ENCODE measurements at places on chromosomes 1 and 21.

DNA sequence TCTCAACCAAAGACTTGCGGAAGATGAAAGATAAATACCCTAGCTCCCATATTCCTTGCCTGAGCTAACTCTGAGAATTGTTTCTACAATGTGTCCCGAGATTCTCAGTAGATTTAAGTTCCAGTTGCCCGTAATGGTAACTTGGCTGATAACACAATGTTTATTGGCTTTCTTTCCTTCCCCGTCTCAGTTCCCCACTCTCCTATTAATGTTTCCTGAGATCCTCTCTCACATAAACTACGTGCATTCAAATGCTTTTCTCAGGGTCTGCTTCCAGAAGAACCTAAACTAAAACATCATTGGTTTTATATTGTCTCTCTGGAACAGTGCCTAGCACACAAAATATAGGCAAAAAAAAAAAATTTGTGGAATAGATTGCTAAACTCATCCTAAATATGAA lies 794.2 kb upstream of the ADGRL2 start:
- DNase-seq: no peak

GRCh38 chr1:11328444-11328843 lies 55.4 kb downstream of the UBIAD1 start:
- no peak for DNase-seq

DNA sequence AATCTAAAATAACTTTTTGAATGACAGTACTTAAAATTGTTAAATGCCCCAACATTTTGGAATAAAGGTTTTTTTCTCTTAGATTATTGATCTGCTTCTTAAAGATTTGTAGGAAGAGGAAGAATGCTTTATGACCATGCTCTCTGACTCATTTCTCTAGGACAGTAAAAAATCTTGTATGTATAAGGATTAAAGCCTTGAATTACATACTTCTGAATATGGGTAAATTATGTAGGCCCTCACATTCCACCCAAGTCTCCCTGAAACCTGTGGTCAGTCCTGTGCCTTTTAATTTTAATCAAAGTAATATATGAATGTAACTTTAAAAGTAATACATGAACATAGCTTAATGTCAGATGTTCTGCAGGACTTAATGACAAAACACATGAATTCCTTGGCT lies 50.5 kb downstream of the ABCD3 start:
- DNase-seq: no peak

GRCh38 chr21:16079830-16080229 lies 350.0 kb downstream of the USP25 start:
- DNase-seq: peak; percentile 15

GRCh38 chr21:16046656-16047330 lies 317.0 kb downstream of the USP25 start:
- DNase-seq: no peak

- DNase-seq: no peak
These were observed 56.0 kb downstream of the CD46 start for GRCh38 chr1:207807690-207808321.

GRCh38 chr21:16912075-16912474 lies 600.8 kb upstream of the CXADR start:
- no peak for DNase-seq

DNA sequence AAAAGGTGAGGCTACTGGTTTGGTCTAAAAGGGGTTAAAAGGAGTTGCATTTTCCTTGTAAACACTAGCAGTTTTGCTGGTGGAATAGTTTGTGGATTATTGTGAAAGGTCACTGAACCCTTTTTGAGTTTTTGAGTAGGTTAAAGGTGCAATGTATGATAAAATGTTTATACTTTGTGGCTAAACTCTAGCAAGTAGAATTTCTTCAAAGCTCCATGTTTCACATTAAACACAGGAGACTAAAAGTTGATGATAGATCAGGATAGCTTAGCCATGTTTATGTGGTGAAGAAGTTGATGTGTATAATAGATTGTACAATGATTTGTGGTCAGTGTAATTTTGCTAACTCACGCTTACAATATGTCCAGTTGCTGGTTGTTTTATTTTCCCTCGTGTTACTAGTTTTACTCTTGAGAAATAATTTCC lies 13.1 kb downstream of the ZNF326 start:
- no peak for DNase-seq

- no peak for DNase-seq
These were observed 148.9 kb upstream of the IGSF21 start for GRCh38 chr1:17958704-17959103.

- DNase-seq: no peak
These were observed 189.2 kb downstream of the FOXD2 start for GRCh38 chr1:47627016-47627415.

GRCh38 chr1:94245747-94246438 lies 8.5 kb upstream of the ARHGAP29 start:
- DNase-seq: no peak

- no peak for DNase-seq
These were observed 30.2 kb downstream of the CHAF1B start for GRCh38 chr21:36415375-36415774.

DNA sequence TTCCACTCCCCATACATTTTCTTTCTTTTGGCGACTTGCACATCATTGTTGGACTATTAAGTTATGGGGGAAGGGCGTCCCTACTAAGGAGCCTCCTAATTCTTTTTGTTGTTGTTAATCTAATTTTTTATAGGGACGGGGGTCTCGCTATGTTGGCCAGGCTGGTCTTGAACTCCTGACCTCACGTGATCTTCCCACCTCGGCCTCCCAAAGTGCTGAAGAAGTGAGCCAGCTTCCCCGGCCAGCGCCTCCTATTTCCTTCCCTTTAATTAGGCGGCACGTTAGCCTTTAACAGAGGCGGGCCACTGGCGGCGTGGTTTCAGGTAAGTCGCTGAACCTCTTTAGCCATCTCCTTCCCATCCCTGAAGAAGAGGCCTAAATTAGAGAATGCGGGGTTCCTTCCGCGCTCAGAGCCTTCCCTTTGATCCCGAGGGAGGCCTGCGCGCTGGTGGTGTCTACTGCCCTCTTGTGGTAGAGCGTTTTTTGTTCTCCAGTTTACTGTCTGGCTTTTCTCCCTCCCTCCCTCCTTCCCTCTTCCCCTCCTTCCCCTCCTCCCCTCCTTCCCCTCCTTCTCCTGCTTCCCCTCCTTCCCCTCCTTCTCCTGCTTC lies 38.1 kb downstream of the TNFRSF9 start:
- peak; percentile 93 for DNase-seq

DNA sequence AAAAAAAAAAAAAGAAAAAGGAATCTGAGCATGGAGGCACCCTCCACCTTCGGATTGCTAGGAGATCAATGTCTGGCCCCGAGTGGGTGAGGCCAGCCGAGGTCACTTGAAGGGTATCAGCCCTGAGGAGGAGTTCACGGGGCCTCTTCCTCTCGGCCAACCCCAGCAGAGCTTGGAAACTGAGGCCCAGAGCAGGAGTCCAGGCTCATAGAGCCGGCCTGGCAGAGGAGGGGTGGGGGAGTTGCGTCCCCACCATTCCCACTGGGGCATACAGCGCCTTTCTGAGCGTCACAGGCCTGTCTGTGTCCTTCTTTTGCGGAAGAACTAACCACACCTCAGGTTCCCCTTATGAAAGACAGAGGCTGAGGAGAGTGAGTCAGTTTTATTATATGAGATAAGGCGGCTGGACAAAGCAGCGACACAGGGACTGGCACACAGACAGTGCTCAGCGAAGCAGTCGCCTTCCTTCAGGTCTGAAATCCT lies 17.1 kb upstream of the EPHA2 start:
- DNase-seq: no peak

GRCh38 chr1:47191940-47192457 lies 2.2 kb upstream of the PDZK1IP1 start:
- no peak for DNase-seq

- DNase-seq: no peak
These were observed 122.3 kb downstream of the MACF1 start for GRCh38 chr1:39326836-39327235.

DNA sequence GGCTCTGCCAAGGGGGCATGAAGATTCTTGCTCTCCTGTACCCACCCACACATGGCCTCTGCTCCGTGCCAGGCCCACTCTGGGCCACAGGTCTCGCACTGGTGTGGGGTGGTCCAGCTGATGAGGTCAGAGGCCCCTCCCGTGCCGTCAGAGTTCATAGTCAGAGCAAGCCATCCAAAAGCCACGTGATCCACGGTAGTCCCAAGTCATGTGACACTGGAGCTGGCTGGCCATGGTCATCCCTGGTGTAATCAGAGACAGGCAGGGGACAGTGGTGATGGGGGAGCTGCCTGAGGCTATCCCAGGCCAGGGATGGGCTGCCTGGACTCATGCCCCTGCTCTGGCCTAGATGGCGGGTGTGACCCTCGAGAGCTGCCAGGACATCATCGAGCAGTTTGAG lies 10.5 kb downstream of the PLCH2 start:
- no peak for DNase-seq

GRCh38 chr1:166145499-166145898 lies 21.3 kb downstream of the FAM78B start:
- DNase-seq: no peak

DNA sequence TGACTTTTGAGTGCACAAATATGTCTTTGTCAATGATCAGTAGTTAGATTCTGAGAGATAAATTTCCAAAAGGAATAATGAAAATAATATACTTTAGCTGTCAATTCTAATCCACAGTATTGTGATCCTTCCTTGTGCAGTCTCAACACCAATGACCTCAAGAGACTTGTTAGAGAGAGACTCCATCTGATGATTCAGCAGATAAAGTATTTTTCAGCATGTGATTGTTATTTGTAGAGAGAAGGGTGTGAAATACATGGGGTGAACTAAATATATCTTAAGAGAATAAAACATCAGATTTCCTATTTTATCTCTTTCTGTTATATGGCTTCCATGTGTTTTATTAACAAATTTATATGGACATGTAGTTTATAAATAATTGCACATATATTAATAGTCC lies 5.9 kb upstream of the ZNF124 start:
- DNase-seq: no peak

- DNase-seq: peak; percentile 88
These were observed 23.8 kb downstream of the SEC16B start for GRCh38 chr1:177945943-177946650.

GRCh38 chr21:44510508-44511218 lies 29.3 kb downstream of the KRTAP10-1 start:
- DNase-seq: peak; percentile 17

GRCh38 chr1:204511366-204511765 lies 4.8 kb upstream of the MDM4 start:
- DNase-seq: no peak

DNA sequence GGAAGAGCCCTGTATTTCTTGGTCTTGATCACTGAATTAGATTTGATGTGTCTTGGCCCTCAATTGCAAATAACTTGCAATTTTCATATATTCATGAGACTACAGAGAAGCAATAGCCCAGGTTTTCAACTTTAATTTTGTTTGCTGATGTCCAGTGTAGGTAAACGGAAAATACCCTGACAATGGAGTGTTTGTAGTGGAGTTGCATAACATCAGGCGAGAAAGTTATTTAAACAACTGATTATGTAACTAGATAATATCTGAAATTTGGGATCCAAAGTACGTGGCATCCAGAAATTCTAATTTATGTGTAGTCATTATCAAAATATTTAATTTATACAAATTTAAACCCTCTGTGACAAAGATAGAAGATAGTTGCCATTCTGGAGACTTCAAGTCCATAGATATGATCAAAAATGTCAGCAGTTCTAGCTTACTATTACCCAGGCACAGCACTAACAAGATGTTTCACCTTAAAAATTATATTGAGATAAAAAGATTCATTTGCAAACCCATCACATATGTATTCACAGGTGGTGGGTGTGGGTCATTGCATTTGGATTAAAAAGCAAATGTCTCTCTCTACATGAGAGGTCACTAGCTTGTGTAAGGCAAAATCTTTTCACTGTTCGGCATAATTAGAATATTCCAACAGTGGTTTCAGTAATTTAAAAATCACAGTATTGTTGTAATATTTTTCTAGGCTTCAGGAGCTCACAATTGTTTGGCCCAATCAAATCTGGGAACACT lies 150.7 kb downstream of the KCTD3 start:
- DNase-seq: no peak

- DNase-seq: peak; percentile 61
These were observed 10.5 kb upstream of the DNAJB4 start for GRCh38 chr1:77994117-77994705.

- DNase-seq: no peak
These were observed 107.9 kb downstream of the LMO4 start for GRCh38 chr1:87436534-87436933.

DNA sequence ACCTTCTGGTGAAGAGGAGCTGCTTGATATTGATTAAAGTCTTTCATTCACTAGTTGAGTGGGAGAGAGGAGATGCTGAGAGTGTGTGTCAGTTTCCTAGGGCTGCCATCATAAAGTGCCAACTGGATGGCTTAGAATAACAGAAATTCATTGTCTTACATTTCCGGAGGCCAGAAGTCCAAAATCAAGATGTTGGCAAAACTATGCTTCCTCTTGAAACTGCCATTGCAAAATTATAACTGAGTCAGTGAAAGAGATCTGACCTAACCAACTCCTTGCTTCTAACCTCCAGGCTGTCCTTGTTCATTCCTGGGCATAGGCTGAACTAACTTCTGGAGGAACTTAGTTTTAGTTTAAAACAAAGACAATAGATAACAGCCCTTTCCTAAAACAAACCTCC lies 47.1 kb downstream of the PTGS2 start:
- DNase-seq: no peak

GRCh38 chr1:29455781-29456180 lies 219.5 kb downstream of the PTPRU start:
- no peak for DNase-seq

DNA sequence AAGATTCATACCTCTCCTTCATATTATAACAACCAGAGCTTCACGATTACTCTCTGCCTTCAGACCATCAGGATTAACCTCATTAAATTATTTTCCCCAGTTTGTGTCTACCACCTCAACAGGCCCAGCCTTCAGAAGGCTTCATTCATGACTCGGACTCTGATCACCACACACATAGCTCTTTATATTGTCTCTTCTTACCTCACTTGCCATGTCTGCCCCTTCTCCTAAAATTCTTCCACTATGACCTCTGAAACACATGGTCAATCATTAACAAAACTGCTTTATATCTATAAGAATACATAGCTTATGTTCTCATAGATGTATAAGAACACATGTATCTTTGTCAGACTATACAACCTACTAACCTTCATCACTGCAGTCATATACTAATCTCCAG lies 79.8 kb downstream of the USP1 start:
- DNase-seq: no peak

- DNase-seq: peak; percentile 71
These were observed 191.2 kb downstream of the TRABD2B start for GRCh38 chr1:47805921-47806361.

- no peak for DNase-seq
These were observed 13.5 kb downstream of the GORAB start for GRCh38 chr1:170545476-170545875.

- DNase-seq: no peak
These were observed 42.7 kb upstream of the SLC19A2 start for GRCh38 chr1:169528215-169529067.

GRCh38 chr1:54810153-54810942 lies 9.2 kb upstream of the TTC22 start:
- DNase-seq: peak; percentile 84

- DNase-seq: no peak
These were observed 209.5 kb downstream of the TOMM20 start for GRCh38 chr1:234918961-234919761.

Data from brain (organoid and tissue), 16 donors.